Stimulated activated CD4-positive, alpha-beta T cell treated with anti-CD3 and anti-CD28 coated beads, Interleukin-1b, Interleukin-23, amount 100 ng/mL, for 1 hour (primary cell): ENCODE measurements at places on chromosomes 6 and 20.

DNA sequence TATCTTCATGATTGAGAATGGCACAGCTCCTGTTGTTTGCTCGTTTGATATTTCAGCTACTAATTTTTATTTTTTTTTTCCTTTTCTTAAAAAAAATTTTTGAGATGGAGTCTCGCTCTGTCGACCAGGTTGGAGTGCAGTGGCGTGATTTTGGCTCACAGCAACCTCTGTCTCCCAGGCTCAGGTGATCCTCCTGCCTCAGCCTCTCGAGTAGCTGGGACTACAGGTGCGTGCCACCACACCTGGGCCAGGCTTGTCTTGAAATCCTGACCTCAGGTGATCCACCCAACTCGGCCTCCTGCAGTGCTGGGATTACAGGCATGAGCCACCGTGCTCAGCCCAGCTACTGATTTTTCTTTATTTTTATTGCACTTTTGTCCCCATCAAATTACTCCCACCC lies 150.2 kb upstream of the SIM1 start:
- DNase-seq: no peak

DNA sequence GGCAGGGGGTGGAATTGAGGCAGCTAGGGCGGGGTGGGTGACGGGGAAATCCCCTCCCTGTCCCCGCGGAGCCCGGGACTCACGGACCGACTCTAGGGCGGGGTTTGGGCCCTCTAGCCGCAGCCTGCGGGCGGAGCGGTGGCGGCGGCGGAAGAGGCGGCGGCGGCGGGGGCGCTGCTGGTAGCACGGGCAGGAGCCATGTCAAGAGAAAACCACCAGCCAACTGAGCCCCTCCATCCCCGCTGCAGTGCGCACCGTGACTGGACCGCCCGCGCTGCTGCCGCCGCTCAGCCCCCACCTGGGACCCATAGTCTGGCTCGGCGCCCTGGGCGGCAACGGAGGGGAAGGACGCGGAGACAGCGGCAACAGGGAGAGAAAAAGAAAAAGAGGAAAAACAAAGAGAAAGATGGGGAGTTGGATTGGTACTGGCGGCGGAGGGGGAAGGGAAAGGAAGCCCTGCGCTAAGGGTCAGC lies 1.2 kb upstream of the C6orf62 start:
- DNase-seq: peak; percentile 39

DNA sequence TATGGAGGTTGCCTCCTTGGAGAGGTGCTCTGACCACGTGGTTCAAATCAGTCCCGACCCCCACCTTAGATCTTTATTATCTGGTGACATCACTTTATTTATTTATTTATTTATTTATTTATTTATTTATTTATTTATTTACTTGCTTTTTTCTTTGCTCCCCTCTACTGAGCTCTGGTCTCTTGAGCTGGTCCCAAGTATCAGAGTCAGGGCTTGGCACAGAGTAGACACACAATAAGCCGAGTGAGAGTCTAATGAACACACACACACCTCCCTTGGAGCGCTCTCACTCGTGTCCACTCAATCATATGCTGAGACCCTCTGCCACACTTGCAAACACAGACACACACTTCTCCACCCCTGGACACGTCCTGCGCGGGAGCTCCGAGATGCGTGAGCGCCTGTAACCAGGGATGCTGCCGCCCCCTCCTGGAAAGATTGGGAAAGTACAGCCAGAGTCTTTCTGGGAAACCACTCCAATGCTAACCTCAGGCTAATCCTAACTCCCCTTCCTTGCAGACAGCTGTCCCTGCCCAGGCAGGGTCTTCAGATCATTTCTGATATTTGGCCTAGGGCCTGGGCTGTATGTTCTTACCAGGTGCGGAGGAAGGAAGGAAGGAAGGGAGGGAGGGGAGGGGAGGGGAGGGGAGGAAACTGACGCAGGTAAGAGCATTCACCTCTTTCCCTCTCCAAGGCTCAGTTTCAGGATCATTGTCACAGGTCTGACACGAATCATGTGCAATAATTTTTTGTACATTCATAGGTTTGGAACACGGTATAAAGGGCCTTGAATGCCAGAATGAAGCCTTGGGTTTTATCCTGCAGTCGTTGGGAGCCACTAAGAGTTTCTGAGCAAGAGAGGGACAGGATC lies 70.9 kb downstream of the STK35 start:
- DNase-seq: peak; percentile 32

DNA sequence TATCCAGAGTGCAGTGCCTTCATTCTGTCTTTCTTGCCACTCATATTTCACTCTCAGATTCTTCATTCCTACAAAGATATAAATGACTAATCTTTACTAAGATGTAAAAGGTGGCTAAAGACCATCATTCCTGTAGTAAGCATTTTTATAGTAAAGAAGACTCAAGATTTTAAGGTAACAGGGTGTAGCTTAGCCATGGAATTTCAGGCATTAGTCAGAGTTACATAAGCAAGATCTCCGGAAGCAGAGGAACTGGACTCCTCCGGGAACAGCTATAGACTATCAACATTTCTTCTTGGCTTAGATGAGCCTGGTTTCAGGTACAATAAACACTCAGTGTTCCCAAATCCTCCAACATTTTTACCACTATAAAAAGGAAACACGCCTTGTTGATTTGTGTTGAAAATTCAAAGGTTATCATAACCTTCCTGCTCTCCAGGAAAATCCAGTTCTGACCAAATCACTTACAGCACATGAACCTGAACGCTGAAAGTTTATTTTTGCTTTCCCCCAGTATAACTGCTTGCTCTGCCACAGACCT lies 23.7 kb downstream of the SERPINB1 start:
- no peak for DNase-seq

GRCh38 chr20:33352258-33353012 lies 48.9 kb downstream of the CDK5RAP1 start:
- DNase-seq: no peak

- no peak for DNase-seq
Measured at GRCh38 chr20:19815553-19815991, 57.5 kb downstream of the RIN2 start.

GRCh38 chr6:12527339-12527738 lies 189.2 kb upstream of the PHACTR1 start:
- no peak for DNase-seq

DNA sequence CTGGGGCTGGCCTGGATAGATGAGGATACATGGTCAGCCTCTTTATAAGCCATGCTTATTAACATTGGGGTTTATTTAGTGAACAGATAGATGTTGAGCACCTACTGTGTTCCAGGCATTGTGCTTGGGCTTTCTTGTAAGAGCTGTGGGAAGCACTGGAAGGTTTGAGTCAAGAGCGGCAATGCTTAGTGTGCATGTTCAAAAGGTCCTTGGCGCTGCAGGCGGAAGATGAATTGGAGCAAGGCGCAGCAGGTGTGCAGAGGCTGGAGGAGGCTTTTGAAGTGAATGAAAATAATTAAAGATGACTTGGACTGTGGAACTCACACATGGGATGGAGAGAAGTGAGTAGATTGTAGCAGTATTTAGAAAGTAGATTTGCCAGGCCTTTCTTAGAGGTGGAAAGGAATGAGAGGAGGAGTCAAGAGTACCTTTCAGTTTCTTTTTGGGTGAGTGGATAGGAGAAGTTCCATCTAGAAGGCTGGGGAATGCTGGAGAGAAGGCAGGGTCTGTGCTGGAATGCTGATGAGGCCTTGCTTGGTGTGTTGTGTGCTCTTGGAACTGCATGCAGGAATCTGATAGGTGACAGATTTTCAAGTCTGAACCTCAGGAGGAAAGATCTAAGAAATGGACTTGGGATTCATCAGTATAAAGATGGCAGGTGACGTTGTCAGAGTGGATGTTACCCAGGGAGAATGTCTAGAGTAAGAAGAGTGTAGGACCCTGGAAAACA lies 26.4 kb downstream of the SNX9 start:
- DNase-seq: no peak

DNA sequence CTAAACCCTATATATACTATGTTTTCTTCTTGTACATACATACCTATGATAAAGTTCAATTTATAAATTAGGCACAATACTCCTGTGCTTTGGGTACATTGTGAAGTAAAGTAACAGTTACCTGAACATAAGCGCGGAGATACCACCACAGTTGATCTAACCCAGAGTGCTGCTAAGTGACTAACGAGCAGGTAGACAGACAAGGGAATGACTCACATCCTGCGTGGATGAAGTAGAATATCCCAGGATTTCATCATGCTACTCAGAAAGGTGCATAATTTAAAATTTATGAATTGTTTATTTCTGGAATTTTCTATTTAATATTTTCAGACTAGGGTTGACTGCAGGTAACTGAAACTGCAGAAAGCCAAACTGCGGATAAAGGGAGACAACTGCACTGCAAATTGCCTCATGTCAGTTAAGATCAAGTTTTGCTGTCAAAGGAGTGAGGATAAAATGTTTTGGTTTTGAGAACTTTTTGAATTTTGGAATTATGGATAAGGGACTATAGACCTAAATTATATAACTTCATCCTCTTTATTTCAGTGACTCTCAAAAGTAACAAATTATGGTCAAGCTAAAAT lies 14.4 kb downstream of the MKKS start:
- no peak for DNase-seq

DNA sequence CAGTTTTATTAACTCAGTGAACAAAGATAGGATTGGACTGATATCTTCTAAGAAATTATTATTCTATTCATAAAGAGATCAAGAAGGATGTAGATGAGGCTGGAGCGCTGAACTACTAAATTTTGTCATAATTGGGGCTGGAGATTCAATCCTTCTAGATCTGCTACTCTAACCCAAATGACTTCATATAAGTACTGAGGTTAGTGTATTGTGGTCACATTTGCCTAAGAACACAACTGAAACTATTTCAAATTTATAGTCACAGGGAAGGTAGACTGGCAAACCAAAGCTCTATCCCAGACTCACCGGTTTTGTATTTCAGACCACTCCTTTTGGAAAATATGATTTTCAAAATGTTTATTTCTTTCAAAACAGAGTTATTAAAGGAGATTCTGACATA lies 96.7 kb downstream of the BMP5 start:
- no peak for DNase-seq

DNA sequence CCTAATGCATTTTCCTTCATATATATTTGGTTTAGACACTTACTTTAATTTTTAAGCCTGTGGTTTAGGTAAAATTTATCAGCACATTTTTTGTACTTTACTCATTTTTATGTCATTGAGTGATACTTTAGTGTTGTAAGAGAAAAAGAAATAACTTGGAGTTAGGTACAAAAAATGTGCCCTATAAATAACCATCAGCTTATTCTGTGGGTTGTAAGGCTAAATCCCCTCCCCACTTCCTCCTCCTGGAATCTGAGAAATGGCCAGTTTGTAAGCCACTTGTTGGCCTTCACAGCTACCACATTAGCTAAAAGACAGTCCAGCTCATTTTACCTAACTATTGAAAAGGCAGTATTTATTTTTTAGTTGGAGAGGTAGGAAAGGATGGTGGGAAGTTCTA lies 576.3 kb downstream of the PKHD1 start:
- DNase-seq: no peak

GRCh38 chr6:116120430-116120829 lies 5.5 kb downstream of the COL10A1 start:
- DNase-seq: no peak

- no peak for DNase-seq
Measured at GRCh38 chr20:50680105-50680960, 11.0 kb downstream of the RIPOR3 start.

GRCh38 chr20:63854766-63855362 lies 6.4 kb upstream of the ABHD16B start:
- no peak for DNase-seq

DNA sequence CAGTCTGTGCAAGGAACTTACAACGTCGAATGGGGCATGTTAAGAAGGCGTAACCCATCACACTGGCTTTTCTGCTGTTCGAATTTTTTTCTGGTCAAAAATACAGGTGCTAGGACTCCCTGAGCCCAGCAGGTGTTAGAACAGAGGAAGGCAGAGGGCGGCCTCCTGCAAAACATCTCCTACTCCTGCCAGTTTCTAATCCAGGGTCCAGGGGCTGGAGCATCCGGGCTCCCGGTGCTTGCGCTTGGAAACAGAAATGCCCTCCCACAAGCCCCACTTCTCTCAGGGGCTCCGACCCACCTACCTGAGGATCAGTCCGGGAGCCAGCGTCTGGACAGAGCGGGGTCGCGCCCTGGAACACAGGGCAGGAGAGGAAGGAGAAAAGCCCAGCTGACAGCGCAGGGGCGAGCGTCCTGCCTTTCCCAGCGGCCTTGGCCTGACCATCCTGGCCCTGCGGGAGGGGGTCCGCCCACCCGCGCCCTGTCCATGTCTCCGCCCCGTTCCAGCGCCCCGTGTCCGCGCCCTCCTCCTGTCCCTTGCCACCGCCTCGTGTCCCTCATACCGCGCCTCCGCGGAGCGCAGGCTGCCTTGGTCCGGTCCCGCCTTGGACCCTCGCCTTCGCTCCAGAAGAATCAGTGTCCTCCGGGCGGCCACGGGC lies 14.8 kb upstream of the LPA start:
- no peak for DNase-seq

GRCh38 chr6:155116571-155116910 lies 121.4 kb downstream of the TIAM2 start:
- no peak for DNase-seq

DNA sequence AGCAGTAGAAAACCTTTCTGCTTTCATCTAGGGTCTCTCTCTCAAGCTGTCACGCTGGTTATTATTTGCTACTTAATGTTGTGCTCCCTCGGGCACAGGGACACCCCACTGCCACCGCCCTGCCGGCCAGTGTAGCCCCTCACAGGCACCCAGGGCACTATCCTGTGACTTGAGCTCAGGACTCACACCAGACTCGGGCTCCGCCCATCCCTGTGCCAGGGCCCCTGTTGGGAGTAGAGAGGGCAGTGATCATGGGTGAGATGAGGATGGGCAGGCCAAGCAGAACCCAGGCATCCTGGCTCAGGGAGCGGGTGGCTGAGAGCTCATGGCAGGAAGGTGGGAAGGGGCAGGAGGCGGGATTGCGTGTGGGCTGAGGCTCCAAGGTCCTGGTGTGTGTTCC lies 371.9 kb downstream of the ZFAND3 start:
- DNase-seq: no peak

DNA sequence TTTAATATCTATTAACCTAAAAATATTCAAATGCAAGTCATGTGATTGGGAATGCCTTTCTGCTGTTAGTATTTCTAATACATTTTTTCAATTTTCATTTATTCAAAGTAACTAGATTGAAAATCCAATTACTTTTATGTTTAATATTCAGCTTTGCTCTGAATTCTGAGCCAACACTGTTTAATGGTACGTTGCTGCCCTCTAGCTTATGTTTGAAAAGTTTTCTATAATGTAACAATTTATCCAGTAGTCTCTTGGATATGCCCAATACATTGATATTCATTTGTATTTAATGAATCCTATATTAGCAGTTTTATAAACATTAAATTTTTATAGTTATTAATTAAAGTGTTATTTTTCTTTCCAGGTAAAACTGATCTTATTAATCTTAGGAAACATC lies 47.4 kb downstream of the LGSN start:
- no peak for DNase-seq

DNA sequence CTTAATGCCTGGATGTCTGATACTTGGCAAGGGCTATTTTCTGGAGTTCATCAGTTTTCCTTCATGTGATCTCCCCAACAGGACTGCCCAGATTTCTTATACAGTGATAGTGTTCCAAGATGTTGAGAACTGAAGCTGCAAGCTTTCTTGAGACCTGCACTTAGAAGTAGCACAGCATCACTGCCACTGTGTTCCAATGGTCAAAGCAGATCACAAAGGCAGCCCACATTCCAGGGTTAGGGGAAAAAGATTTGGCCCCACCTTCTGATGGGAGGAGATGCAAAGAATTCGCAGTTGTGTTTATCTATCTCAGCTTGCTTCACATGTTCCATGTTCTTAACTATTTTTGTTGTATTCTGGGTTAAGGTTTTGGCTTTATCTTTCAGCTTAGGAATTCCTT lies 78.2 kb downstream of the GPX5 start:
- DNase-seq: no peak
